ENCODE measurements at places on chromosomes 5 and 9. TPM values are rescaled to one million over a fixed set of nuclear protein-coding genes. Genes with fewer than 3 reads are reported as not detected.

The DNAJA1 gene
- total RNA-seq, result 187 TPM

The ZNF618 gene
- 1.2 TPM for total RNA-seq

DNA sequence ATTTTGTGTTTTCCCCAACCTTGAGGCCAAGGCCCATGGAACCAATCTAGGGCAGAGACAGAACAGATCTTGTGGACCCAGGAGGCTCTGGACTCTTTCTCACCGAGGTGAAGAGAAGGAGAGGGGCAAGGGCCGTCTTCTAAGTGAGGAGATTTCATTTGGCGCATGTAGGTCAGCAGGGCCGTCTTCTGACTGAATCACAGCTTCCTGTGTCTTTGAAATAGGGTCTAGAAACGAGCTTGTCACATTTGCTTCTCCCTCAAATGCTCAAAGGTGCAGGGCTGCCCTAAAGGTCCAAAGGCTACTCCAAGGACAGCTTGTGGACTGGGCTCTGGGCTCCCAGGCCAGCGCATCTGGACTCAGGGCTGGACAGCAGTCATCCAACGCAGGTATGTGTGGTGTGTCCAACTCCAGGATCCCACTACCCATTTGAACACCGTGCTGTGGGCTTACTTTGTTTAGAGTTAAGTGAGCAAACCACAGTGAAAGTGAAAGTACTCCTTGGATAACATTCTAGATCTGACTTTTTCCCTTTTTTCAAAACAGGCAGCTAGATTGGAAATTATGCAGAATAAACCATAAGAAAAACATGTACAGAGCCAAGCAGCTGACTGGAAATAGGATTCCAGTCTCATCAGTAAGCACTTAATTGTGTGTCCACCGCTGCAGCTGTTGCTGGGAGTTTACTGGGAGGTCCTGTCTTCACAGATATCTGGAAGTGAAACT lies 357.0 kb downstream of the GADD45G start:
- DNase-seq, result no peak

The FCHSD1 gene
- total RNA-seq, result 25.0 TPM

The SUSD3 gene
- total RNA-seq, result 2.2 TPM

The SAXO1 gene
- 0.20 TPM for total RNA-seq

DNA sequence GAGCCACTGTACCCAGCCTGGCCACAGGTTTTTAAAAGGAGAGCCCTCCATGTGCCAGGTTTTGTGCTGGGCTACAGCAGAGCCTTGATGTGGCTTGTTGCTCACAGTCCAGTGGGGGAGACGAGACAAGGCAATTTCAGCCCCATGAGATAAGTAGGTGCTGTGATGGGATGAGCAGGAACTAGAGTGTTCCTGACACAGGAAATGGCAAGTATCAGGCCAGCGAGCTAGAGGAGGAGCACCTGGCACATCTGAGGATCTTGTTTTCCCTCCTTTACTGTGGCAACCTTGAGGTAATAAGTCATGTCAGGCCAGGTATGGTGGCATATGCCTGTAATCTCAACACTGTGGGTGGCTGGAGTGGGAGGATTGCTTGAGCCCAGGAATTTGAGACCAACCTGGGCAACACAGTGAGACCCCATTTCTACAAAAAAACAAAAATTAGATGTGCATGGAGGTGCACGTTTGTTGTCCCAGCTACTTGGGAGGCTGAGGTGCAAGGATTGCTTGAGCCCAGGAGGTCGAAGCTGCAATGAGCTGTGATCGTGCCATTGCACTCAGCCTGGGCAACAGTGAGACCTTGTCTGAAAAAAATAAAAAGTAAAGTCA lies 3.8 kb upstream of the ZDHHC12 start:
- DNase-seq, result no peak

DNA sequence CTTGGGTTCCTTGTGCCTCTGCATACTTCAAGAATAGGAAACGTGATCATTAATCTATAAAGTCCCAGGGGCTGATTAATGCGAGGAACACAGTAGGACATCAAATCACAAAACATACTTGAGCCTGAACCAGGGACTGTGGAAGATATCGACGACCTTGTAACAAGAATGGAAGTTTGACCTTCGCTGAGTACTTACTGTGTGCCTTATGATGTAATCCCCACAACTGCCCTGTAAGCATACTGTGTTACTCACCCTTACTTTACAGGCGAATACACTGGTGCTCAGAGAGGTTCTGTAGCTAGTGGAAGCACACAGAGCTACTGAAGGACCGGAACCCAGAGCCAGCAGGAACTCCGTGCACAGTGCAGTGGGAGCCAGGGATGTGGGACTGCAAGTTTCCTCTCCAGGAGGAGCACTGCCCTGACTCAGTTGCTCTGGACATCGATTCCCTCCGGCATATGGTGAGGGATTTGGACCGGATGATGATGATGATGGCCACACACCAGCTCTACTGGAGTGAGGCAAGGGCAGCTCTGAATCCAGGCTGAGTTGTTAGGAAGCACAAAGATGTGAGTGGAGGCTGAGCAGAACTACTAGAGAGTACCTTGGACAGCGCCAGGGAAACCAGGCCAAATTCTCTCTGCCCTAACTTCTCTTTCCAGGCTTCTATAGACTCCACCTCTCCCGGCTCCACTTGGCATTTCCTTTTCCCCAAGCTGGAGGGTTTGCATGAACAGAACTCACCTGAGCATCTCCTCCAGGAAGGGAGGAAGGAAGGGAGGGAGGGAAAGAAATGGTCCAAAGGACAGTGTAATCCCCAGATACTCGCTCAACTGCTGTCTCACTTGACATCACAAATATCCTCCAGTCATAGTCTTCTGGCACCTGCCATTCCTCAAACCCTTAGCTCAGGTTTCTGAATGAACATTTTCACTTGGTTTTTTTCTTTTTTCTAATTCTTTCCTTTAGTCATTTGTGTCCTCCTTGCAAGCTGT lies 1.5 kb upstream of the GABBR2 start:
- peak; percentile 45 for DNase-seq

GRCh38 chr9:127673234-127673633 lies 33.6 kb upstream of the CFAP157 start:
- no peak for DNase-seq

DNA sequence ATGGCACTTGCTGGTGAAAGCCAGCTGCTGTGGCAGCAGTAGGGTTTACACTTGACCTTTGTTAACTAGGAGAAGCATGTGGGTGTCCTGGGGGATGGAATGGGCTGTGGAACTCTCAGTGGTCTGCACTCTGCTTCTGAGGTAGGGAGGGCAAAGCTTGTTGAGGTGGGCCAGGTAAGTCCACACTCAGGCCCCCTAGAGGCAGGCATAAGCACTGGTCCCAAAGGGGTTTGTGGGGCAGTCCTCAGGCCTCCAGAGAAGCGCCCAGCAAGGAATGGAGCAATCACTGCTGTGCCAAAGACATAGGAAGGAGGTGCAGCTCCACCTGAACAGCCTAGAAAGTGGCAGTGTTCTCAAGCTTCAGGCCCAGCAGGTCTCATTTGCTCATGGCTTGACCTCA lies 34.7 kb downstream of the INSL4 start:
- no peak for DNase-seq

DNA sequence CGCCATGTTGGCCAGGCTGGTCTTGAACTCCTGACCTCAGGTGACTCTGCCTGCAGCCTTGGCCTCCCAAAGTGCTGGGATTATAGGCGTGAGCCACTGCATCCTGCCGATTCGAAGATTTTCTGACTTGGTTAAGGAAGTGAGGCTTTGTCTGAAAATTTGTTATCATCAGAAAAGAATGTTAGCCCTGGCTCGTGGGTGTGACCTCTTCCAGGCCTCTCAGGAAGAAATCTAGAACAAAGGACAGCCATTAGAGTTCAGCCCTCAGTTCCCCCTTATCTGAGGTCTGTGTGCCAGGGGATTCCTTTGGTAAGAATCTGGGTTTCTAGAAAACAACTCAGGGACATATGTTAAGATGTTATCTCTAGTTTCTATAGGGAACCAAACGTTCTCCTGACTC lies 6.2 kb downstream of the OR2S2 start:
- DNase-seq, result no peak

The CCDC127 gene
- total RNA-seq, result 10.5 TPM

The SLC1A1 gene
- total RNA-seq, result 53.1 TPM

The SLC25A2 gene
- 0.67 TPM for total RNA-seq

Data from Caco-2 (cell line).